Stimulated activated naive B cell treated with anti-CD40 and anti-IgM and Interleukin-4, amounts not matched to agents 10 μg/mL and 1 μg/mL and 100 μg/mL, for 72 hours (primary cell): ENCODE measurements at places on chromosomes 7 and 10.
A peak's percentile ranks its signal among the peaks of the same experiment; 100 is the strongest.

DNA sequence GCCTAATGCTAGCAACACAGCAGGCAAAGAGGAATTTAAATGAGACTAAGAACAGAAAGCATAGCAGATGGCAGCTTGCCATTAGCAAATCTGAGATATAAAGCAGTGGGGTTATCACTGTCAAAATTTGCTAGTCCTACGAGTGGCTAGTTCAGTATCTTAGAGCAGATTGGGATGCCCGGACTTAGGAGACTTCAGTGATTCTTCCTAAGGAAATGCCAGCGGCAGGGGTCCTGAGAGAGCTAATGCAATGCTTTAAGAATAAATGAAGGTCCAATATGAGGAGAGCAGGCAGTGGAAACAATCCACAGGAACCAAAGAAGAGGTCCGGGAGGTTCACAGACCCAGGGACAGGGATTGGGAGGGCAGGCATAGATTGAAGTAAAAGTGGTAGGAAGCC is 169.3 kb upstream of the NPSR1 start:
- H3K4me1 ChIP-seq, result no peaks in the 10 kb centered on the region
- no peak for DNase-seq
- no peaks in the 10 kb centered on the region for H3K27me3 ChIP-seq
- H3K27ac ChIP-seq, result no peak overlapping the region

- H3K4me1 ChIP-seq, result no peaks in the 10 kb centered on the region
- no peaks in the 10 kb centered on the region for H3K36me3 ChIP-seq
- H3K27me3 ChIP-seq, result peaks cover 4% of the 10 kb centered on the region
- DNase-seq, result no peak
- no peak overlapping the region for H3K4me3 ChIP-seq
These were observed 194.0 kb upstream of the PLPP4 start for GRCh38 chr10:120262857-120263547.

GRCh38 chr10:96570983-96571964 is 15.5 kb downstream of the TM9SF3 start:
- H3K4me3 ChIP-seq, result no peak overlapping the region
- peaks cover 30% of the 10 kb centered on the region for H3K36me3 ChIP-seq
- no peak for DNase-seq

DNA sequence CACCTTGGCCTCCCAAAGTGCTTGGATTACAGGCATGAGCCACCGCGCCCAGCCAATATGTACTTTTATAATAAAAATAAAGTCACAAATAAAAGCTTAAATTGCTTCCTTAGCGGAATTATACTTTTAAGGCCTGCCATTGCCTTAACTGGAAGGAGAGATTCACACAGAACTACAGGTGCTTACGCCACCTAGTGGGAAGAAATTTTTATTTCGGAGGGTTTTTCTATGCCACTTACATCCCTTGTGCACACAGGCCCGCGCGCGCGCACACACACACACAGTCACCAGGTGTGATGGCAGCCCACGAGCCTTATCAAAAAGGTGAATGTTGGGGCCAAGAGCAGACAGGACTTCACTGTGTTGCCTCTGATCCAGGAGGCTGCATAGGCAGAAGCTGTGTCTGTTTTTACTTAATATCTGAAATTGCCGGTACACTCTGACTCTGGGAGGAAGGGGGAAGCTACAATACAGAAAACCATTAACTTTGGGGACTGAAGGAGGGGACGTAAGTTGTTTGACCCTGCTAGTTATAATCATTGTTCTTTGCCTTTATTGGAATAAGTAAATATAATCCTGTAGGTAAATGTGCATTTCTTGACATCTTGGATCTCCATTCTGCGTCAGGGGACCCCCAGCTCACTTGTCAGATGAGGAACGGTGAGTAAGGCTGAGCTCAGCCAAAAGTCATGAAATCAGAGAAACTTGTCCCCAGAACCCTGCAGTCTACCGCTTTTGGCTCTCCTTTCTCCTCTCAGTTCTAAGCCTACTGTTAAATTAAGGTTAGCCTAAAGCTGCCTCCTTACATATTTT is 87.1 kb downstream of the SLC16A9 start:
- H3K36me3 ChIP-seq, result no peaks in the 10 kb centered on the region
- peaks cover 5% of the 10 kb centered on the region for H3K4me1 ChIP-seq
- peak overlapping the region; percentile 5 for H3K27ac ChIP-seq
- peak; percentile 6 for DNase-seq

DNA sequence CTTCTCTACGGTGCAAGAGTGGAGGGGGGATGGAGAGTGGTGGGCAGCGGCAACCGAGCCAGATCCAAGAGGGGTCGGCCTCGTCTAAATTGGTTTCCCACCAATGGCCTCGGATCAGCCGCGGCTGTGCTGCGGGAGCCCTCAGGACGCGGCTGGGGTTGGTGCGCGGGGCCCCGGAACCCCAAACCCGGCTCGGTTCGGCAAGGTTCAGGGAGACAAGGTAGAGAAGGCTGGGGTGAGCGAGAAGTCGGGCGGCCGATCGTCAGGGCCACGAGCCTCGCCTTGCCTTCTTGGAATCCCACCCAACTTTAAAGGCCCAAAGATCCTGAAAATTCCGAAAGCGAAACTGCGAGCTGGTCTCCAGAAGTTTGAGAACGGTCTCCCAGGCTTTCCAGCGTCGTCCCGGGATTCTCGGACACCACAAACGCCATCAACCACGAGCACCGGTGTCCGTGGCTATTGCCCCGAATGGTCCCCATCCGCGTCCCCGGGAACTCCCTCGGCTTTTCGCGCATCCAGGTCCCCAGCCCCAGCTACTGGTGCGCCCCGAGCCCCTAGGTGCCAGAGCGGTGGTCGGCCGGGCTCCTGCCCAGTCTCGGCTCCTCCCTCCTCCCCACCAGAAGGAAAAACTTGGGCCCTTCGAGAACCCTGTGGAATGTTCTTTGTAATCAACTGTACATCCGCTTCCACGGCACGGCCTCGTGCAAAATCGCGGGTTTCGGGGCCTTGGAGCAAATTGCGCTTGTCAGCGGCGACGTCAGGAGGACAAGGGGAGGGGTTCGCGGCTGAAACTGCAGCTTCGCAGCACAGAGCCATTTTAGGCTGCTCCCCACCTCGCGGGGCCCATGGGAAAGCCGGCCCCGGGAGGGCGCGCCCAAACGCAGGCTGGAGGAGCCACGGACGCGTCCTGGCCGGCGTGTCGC is 3.2 kb downstream of the SFMBT2 start:
- H3K36me3 ChIP-seq, result peaks cover 39% of the 10 kb centered on the region
- peaks cover 5% of the 10 kb centered on the region for H3K27me3 ChIP-seq
- peak overlapping the region; percentile 91 for H3K4me3 ChIP-seq
- peak overlapping the region; percentile 89 for H3K27ac ChIP-seq

DNA sequence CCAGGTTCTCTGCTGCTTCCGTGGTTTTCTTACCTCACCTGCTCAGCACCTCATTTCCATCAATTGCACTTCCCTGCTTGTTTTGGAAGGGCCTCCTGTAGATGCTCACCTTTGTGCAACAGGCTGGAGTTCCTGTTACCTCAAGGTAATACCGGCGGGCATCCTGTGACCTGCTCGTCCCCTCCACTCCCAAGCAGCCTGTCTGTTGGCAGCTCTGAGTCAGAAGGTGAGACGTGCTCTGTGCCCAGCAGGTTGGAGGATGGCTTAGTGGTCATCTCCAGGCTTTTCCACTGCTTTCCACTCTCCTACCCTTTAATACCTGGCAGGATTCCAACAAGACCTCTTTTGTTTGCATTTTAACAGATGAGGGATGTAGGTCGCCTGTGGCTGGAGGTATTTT is 86.0 kb downstream of the CAMK1D start:
- peaks cover 90% of the 10 kb centered on the region for H3K4me1 ChIP-seq
- DNase-seq, result no peak
- H3K27me3 ChIP-seq, result no peaks in the 10 kb centered on the region

- no peak for DNase-seq
- no peaks in the 10 kb centered on the region for H3K36me3 ChIP-seq
- H3K4me3 ChIP-seq, result no peak overlapping the region
- H3K27me3 ChIP-seq, result no peaks in the 10 kb centered on the region
- H3K4me1 ChIP-seq, result no peaks in the 10 kb centered on the region
- no peak overlapping the region for H3K27ac ChIP-seq
These were observed 274.4 kb downstream of the THSD7A start for GRCh38 chr7:11557627-11558026.

- no peak overlapping the region for H3K27ac ChIP-seq
- peaks cover 4% of the 10 kb centered on the region for H3K27me3 ChIP-seq
These were observed 389.4 kb downstream of the KCNMA1 start for GRCh38 chr10:77248104-77248790.

DNA sequence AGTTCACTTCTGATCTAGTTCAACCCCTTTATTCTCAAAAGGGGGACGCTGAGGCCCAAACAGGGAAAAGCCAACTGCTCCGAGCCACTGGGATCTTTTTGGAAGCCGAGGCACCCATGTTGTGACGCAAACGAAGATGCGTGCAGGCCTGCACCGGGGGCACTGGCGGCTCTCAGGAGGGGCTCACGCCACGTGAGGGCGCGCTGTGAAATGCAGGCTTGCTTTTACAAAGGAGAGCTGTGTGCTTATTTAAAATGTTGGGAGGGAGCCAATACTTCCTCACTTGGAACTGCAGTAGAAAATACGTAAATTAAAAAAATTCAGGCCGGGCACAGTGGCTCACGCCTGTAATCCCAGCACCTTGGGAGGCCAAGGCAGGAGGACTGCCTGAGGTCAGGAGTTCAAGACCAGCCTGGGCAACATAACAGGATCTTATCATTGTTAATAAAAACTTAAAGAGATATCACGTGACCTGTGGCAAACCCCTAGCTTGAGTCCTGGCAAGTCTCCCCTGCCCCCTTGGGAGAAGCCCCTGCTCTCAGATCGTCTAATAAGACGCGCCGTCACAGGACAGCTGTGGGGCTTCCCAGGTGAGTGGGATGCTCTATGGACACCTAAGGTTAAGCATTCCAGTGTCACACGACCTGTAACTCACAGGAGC is 16.3 kb downstream of the BRI3 start:
- H3K27me3 ChIP-seq, result no peaks in the 10 kb centered on the region
- H3K4me1 ChIP-seq, result peaks cover 1% of the 10 kb centered on the region
- H3K27ac ChIP-seq, result no peak overlapping the region
- DNase-seq, result no peak
- H3K36me3 ChIP-seq, result peaks cover 37% of the 10 kb centered on the region

DNA sequence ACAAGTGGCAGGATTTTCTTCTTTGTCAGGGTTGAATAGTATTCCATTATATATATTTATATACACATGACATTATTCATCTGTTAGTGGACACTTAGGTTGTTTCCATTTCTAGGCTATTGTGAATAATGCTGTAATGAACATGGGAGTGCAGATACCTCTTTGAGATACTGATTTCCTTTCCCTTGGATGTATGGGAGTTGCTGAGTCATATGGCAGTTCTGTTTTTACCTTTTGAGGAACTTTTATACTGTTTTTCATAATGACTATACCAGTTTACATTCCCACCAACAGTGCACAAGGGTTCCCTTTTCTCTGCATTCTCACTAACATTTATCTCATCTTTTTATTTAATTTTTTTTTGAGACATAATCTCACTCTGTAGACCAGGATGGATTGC is 1.8 kb upstream of the CLCN1 start:
- no peak for DNase-seq
- H3K4me3 ChIP-seq, result no peak overlapping the region
- H3K4me1 ChIP-seq, result peaks cover 9% of the 10 kb centered on the region
- peaks cover 4% of the 10 kb centered on the region for H3K27me3 ChIP-seq
- peaks cover 15% of the 10 kb centered on the region for H3K36me3 ChIP-seq
- no peak overlapping the region for H3K27ac ChIP-seq

DNA sequence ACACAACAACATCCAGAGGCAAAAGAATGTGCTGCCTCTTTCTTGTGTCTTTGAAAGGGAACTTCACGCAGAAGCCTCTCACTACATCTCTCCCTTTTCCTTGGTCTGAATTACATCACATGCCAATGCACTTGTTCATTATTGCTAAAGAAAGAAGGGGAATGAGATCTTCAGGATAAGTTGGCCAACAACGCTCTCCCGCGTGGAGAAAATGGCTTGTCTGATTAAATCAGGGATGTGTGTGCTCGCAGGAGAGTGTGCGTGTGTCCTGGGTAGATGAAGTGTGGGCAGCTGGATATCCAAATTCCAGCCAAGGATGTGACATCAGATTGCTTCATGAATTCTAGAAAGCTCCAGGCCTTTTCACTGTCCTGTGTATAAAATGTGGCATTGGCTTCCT is 541.6 kb upstream of the FZD8 start:
- H3K27me3 ChIP-seq, result no peaks in the 10 kb centered on the region
- no peak overlapping the region for H3K4me3 ChIP-seq
- DNase-seq, result no peak
- no peaks in the 10 kb centered on the region for H3K4me1 ChIP-seq
- no peaks in the 10 kb centered on the region for H3K36me3 ChIP-seq
- no peak overlapping the region for H3K27ac ChIP-seq
